Right kidney (tissue), 9 donors: ENCODE measurements at places on chromosomes 1 and 21.

DNA sequence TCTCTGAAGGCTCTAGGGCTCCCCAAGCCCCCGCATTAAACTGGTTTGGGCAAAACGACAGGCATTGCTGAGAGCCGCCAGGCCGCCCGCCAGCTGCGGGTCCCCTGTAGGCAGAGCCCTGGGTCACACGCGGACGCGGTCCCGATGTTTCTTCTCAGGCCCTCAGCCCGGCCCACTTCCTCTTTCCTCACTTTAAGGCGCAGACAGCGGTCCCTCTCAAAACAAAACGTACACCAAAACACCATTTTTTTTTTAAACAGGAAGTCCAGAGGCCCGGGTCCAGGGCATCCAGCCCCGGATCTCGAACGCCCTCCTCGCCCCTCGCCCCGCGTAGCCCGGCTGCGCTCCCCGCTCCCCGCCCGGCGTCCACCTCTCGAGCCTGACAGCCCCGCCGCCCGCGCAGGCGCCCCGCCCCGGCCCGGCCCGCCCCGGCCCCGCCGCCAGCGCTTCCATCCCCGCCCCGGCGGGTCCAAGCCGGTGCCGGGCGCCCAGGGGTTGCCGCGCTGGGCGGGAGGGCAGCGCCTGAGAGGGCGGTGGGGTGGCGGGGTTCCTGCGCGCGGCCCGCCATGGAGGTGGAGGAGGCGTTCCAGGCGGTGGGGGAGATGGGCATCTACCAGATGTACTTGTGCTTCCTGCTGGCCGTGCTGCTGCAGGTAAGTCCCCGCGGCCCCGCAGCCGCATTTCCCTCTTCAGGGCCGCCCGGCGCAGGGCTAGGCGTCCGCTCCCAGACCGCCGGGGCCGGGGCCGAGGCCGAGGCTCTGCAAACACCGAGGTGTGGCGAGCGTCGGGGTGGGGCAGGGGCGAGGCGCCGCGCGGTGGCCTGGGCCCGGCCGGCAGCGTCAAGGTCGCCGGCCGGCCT, at the start of gene SLC22A15:
SLC22A15 (plus strand) TSS at position 452 of the 859 bp plus-strand sequence; CDS start at position 567, 115 bp downstream.
- peak; percentile 77 for DNase-seq

GRCh38 chr1:60281360-60281932, 207.9 kb upstream of the C1orf87 start:
- peak; percentile 51 for DNase-seq

- DNase-seq: no peak
Observed at GRCh38 chr1:153852170-153852569, 70.6 kb downstream of the GATAD2B start.

- DNase-seq: no peak
Observed at GRCh38 chr1:1092894-1093609, 18.9 kb upstream of the RNF223 start.

- peak; percentile 98 for DNase-seq
Observed at GRCh38 chr1:8026153-8026975, at the start of gene ERRFI1. TSS of gene ERRFI1 (minus strand) at chr1:8026309. CDS start at chr1:8015619, 10,690 bp downstream.

DNA sequence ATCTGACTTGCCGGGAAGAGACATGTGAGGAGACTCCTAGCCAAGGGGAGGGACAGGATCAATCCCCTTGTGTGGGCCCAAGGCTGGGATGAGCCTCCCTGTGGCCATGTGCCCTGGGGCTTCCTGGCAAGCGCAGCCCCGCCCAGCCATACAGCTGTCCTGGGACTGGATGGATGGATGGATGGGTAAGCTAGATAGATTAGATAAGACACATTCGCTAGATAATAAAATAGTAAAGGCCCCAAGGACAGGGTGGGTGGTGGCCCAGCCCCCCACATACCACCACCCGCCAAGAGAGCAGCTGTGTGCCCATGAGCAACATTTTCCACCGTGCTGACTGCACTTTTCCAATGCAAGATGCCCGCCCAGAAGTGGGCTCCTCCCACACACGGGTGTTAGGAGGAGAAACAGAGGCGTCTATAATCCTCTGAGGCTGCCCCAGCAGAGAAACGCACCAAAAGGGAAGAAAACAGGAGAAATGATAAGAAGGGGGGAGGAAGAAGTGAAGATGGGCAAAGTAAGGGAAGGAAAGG, 25.1 kb downstream of the ZBTB17 start:
- no peak for DNase-seq

DNA sequence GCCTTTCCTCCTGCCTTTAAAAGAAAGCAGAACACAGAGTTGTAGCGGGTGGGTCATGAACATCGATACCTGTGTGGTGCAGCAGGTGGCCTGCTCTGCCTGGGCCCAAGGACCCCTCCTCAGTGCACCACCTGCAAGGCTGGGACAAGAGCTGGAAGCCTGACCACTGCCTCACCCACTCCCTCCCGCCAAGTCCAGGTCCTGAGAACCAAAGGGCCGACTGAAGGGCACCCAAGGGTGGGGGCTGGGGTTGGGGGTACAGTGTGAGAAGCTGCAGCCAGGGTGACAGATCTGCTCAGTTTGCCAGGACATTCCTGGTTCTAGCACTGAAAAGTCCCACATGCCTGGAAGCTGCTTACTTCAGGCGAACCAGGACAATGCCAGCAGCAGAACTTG, 36.1 kb downstream of the NTPCR start:
- no peak for DNase-seq

DNA sequence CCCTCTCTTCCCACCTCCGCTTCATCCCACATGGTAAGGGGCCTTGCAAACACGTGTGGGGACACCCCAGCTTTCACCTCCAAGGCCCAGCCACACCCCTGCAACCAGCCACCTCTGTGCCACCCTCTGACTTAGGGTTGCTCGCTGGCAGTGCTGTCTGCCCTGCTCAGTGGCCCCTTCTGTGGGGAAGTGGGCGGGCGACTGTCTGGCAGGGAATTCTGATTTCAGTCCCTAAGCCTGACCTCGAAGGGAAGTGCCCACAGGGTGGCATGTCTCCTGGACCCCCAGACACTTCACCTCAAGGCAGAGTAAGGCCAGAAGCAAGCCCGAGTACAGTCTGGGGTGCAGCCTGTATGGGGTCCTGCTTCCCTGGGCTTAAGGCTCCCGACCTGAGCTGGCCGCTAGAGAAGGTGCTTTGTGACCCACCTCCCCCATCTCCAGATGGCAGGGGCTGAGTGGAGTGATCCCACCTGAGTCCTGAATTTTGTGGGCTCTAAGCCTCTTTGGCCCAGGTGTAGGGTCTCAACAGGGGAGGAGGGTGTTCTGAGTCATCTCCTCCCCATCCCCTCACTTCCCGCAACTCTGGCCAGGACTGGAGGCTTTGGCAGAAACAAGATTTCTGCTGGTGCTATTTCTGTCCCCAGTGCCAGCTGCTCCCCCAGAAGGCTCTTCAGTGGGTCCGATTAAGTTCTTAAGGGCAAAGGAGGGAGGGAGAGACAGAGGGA, 7.0 kb downstream of the RD3 start:
- DNase-seq: no peak

- peak; percentile 31 for DNase-seq
Observed at GRCh38 chr1:184222652-184223052, 164.2 kb upstream of the C1orf21 start.

- DNase-seq: no peak
Observed at GRCh38 chr1:167427848-167428247, 90.5 kb downstream of the CD247 start.

DNA sequence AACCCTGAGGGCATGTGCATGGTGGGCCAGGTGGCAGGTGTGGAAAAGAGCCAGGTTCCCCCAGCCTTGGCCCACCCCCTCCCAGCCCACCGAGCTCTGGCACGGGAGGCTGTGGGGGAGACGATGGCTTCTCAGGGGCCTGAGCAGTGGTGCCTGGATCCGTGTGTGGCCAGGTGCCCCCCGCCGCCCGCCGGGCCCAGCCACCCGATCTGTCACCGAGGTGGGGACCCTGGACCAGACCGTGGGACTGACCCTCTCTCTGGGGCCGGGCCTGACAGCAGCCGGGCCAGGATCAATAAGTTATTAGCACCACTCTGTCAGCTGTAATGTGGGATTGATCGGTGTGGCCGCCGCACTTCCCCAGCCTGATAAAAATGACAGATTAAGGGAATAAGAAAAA, 13.8 kb downstream of the SAMD11 start:
- no peak for DNase-seq

DNA sequence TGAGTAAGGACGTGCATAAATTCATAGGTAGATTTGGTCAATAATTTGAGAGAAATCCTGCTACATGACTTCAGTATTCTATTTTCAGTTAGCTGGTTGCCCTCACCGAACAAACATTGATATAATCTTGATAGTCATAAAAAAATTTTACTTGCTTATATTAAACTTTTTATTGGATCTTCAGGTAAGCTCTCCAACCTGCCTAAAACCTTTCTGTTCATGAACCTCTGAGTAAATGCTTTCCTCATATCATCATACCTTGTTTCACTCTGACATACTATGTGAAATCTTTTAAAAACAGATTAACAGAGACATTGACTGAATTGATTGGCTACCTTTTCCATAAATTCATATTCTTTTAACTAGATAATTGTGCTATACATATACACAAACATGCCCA, 299.0 kb downstream of the NCAM2 start:
- no peak for DNase-seq
